ENCODE measurements at places on chromosomes 2 and 18. TPM values are rescaled to one million over a fixed set of nuclear protein-coding genes. Genes with fewer than 3 reads are reported as not detected.

- DNase-seq: no peak
Observed at GRCh38 chr18:939166-939565, 34.5 kb downstream of the ADCYAP1 start.

DNA sequence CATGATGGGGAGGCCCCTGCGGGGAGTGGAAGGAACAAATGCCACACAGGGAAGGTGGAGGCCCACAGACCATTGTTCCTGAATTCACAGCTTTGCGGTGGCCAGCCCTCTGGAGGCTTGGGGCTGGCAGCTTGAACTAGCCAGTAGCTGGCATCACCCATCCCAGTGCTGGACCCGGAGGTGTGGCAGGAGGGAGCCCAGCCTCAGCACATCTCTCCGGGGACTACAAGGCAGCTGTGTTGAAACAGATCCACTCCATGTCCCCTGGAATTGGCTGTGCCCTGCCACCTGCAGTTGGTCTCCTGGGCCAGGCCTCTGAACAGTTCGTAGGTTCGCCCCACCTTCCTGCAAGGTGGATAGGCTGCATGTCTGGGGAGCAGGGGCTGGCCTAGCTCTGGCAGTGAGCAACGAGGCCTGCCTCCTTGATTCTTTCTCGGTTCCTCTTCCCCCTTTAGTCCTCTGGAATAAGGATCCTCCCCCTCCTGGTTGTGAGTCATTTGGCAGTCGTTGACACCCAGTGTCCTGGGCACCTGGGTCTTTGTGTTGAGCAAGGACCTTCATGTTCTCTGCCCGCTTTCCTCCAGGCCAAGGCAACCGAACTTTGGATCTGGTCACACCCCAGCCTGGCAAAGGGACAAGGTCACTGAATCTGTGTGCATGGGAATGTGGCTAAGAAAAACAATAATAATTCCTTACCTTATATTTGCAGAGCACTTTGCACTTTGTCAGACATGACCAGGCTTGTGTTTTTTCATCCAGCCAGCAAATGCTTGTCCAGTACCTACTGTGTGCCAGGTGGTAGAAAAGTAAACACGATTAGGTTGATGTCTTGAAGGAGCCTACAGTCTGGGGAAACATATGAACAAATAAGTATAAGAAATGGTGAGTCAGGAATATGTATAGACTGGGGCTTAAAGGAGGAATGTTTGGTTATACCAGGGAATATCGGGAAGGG, 55.0 kb upstream of the MCFD2 start:
- DNase-seq: no peak

DNA sequence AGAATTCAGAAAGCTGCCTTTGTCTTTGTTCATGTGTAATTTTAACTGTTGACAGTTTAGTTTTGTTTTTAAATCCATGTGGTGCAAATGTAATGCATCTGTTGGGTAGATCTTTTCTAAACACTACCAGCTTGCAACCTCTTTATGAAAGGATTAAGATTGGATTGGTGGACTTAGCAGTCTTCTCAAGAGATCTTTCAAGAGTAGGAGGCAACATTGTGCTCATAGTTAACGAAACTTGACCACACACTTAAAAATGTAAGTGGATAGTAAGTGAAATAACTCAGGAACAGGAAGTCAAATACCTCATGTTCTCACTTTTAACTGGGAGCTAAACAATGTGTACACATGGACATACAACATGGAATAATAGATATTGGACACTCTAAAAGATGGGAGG, 579.0 kb downstream of the RIT2 start:
- DNase-seq: no peak

DSC2 gene
- not detected for total RNA-seq

SCG2 gene
- total RNA-seq: 81.7 TPM
